ENCODE measurements at places on chromosomes 13 and 19. TPM values are rescaled to one million over a fixed set of nuclear protein-coding genes. Genes with fewer than 3 reads are reported as not detected.

The IGFL3 gene
- not detected for total RNA-seq

The RGL3 gene
- 30.2 TPM for total RNA-seq

The KCNN4 gene
- total RNA-seq, result 4.3 TPM

DNA sequence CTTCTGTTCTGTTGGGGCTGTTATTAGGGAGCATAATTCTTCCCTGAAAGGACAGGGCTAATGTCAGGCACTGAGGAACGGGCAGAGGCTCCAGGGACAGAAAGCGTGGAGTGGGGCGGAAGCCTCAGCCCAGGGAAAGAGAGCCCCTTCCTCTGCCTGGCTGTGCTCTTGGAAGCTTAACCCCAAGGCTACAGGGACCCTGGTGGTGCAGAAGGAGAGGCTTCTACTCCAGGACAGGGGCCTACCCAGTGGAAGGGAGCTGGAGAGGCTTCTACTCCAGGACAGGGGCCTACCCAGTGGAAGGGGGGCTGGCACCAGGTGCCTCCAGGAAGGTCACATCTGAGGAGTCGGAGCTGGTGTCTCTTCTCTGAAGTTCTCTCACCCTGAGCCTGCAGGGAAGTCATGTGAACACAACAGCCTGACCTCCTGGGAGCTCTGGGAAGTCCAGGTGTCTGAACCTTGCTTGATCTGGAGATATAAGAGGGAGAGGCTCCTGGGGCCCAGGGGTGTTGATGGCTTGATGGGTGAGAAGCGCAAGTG, 159.5 kb upstream of the SOX1 start:
- DNase-seq, result no peak

DNA sequence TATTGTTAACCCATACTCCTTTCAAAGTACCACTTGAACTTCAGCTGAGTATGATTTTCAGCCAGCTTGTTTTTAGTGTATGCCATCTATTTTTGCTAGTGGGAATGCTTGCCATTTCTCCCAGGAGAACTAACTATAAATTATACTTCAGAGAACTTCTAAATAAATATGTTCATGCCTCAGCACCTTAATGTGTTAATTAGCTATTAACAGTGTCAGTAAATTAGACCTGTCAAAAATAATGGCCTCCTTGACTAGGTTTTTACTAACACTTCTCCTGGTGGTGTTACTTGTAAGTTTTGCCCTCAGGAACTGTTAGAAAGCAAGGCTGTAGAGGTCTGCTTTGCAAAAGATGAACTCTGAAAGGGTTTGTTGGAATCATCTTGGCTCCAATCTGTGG, 4.5 kb downstream of the CLDN10 start:
- no peak for DNase-seq

DNA sequence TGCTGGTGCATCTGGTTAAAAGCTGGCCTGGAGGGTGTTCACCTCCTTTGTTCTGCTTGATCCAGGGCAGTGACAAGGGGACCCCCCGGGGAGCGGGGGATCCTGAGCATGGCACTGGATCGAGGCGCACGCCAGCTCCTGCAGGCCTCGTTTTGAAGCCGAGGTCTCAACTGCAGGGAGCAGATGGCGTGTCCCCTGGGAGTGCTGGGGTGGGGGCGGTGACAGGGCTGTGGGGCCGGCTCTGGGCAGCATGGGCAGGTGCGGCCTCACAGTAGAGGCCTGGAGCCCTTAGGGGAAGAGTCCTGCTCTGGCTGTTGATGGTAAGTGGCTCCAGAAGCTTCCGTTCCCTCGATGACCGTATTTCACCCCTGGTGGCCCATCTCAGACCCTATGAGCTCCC, 51.8 kb downstream of the CRTC1 start:
- DNase-seq, result no peak

GRCh38 chr13:33578786-33579185, 239.2 kb upstream of the RFC3 start:
- DNase-seq, result no peak

Data from aorta (tissue), 5 donors.